NCI-H524 (cell line): ENCODE measurements at places on chromosomes 6 and 20.

DNA sequence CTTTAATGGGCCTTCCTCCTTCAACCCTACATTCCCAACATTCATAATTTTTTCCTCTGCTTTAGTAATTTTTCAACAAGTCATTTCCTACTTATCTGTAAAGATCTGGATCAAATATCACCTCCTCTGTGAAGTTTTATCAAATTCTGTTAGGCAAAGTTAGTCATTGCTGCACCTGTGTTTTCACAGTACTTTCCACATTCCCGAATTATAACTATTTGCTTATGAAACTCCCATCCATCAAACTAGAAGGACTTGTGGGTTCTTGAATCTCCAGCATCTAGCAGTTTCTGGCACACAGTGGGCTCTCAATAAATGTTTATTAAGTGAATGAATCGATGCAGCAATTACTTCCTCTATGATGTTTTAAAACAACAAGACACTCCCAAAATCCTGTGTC lies 257.6 kb downstream of the HDGFL1 start:
- DNase-seq = no peak

DNA sequence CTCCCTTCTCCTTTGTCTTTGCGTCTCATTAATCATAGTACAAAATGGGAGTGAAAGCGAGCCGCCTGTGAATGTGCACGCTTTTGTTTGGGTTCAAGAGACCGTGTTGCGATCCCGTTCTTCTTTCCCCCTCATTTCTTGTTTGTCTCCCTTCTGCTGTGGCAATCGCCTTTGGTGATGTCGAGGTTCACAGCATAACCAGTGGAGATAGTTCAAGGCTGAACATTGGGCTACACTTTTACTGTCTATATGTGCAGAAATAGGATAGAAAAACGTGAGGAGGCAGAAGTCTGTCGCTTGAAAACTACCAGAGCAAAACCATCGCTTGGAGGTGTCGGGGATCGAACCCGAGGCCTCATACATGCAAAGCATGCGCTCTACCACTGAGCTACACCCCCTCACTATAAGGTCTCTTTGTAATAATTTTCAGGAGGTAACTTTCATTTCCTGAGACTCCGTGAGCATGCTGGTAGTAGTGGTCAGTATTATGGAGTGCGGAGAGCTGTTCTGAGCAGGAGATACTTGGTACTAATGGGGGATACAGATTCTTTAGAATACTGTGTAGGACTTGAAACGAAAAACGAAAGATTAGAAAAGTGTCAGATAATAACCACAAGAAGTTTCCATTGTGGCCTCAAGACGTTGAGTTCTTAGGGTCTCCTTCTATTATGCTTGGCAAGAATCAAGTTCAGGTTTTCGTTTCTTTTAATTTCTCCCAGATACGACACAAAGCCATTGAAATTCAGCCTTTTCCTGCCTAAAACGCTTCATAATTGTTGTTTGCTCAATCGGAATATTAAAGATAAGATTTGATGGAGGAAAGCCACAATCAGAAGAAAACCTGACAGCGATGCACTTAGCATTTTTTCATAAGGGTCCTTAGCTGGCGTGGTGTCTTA lies 106.6 kb downstream of the TRIM27 start:
- peak; percentile 43 for DNase-seq

DNA sequence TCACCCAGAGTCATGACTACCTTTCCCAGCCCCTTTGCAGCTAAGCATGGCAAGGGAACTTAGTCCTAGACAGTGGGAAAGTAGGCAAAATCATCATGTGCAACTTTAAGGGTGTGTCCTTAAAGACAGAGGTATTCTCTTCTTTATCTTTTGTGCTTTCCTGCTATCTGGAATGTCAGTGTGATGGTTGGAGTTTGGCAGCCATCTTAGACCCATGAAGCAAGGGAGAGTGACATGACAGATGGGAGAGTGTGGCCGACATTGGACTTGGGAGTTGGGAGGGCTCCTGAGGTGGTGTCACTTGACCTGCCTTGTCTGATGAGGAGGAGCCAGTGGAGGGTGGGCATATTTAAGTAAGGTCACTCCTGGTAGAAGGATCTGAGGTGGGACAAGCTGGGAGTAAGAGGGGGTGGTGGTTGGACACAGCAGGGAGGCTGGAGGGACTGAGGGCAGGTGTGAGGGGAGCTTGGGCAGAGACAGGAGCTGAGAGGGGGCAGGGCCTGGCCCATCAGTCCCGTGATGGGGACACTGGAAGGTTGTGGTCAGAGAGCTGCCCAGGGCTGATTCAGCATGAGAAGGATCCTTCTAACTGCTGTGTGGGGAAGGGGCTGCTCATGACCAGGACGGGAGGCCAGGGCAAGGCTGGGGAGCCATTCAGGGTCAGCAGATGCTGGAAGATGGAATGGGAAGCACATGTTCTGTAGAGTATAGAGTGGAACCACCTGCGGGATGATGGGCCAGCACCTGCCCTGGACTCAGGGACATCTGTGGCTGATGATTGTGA lies 29.5 kb upstream of the SULF2 start:
- no peak for DNase-seq

DNA sequence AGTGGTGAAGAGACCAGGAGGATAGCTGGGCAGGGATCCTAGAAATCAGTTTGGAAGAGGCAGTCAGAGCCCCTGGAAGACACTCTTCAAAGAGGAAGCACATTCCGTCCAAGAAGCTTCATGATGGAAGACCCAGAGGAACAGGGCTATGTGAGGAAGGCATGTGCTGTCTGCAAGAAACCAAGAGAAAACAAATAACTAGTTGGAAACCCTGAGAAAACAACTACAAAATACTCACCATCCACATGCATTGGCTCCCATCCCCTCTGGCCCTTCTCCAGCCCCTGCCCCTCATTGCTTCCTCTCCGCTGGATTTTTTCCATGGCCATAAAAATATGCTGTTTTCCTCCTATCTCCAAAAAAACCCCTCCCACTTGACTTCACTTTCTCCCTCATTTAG lies 40.9 kb upstream of the SMOC2 start:
- no peak for DNase-seq

- DNase-seq = no peak
These were observed 91.1 kb upstream of the PLN start for GRCh38 chr6:118456982-118457381.

DNA sequence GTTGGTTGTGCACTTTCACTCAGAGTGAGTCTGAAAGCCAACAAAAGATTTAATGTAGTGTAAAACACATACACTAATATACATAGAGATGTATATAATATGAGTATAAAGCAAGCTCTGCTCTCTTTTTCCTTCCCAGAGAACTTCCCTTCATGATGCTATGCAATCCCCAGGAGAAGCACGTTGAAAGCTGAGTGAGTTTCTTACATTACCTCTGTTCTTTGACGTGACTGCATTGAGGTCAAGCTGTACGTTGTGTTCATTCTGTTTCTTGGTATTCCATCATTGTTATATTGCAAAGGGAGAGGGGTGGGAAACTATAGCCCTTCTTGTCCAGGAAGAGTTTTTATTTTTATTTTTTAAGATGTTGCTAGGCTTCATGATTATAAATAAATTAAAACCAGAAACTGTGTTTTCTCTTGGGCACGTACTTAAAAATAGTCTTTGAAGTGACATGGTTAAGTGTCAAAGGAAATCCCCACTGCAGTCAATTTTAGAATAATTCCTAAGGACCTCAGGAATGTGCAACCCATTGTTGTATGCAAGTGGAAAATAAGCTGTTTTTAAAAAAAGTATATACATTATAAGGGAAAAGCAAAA lies 651.0 kb downstream of the CD109 start:
- no peak for DNase-seq

- DNase-seq = no peak
These were observed 107.8 kb downstream of the NFATC2 start for GRCh38 chr20:51434580-51435247.

- no peak for DNase-seq
These were observed 176.6 kb downstream of the BCKDHB start for GRCh38 chr6:80282913-80283554.

DNA sequence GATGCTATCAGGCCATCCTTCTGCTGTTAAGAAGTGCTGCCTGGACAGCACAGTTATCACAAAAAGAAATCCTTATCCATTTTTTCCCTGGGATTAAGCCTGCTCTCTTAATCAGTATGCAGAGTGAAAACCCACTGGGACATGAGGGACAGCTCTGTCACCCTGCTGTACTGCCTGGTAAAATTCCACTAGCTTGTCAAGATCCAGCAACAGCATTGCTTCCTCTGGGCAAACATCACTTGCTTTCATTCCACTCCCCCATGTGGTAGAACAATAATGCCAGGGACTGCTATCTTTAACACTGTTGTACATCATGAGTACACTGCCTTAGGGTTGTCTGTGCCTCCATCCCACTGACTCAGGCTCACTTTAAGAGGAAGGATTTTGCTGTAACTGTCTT lies 331.3 kb downstream of the KIF16B start:
- peak; percentile 65 for DNase-seq

DNA sequence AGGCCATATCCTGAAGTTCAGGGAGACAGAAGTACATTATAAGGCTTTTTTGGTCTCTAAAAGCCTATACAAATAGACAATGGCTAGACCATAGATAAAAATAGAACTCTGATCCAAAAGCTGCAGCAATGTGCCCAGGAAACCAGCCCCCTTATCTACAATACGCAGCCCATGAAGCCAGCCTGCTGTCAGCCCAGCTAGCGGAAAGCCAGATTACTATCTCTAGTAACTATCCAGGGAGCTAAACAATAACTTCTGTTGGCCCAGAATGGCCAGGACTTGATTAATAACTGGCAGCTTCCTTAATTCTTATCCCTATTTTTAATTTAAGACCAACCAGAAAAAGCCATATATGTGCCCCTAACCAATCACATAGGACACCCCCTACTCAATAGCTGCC lies 160.4 kb upstream of the SMLR1 start:
- no peak for DNase-seq

DNA sequence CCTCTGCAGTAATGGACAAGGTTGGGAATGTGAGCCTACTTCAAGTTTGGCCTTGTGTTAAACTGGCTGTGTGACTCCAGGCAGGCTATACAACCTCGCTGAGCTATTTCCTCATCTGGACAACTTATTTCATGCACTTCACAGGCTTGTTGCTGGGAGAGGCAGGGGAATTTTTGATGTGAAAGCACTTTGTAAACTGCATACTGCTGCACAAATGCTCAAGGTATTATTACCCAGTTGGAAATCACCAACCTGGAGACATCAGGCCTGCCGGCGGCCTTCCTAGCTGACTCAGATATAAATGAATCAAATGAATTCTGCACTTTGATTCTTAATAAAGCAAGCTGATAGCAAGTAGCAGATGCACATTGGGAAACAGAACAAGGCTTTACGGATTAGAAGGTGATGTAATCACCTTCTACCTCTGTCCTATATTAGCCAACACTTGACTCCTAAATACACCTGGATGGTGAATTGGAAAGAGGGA lies 10.1 kb downstream of the JARID2 start:
- DNase-seq = peak; percentile 37

DNA sequence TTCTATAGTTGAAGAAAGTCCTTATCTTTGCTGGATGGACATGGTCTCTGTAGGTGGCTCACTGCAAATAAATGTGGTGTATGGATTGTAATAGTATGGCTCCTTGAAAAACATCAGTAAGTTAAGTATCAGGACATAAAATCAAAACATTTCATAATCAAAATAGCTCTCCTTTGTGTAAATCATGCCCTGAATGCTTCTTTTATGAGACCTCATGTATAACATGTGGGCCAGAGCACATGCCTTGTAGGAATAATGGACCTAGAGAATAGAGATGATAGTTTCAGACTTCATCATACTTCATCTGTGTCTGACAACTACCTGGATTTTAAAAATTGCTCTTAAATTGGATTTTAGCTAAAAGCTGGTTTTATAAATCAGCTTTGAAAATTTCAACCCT lies 159.9 kb downstream of the ASCC3 start:
- no peak for DNase-seq

- no peak for DNase-seq
These were observed 65.0 kb downstream of the QRSL1 start for GRCh38 chr6:106694343-106694742.

- no peak for DNase-seq
These were observed 15.7 kb downstream of the BRD2 start for GRCh38 chr6:32983964-32984621.

- no peak for DNase-seq
These were observed 279.2 kb downstream of the PTPRK start for GRCh38 chr6:128241216-128241615.

DNA sequence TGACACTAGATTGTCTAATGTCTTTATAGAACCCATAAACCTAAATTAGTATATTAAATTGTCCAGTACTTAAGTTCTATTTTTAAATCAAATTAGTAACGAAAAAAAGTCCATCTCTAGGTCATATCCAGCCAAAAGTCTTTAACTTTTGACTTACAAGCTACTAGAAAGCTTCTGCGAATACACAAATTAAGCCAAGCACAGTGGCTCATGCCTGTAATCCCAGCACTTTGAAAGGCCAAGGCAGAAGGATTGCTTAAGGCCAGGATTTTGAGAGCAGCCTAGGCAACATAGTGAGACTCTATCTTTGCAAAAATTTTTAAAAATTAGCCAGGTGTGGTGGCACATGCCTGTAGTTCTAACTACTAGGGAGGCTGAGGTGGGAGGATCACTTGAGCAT lies 420.4 kb upstream of the PLCB4 start:
- no peak for DNase-seq

DNA sequence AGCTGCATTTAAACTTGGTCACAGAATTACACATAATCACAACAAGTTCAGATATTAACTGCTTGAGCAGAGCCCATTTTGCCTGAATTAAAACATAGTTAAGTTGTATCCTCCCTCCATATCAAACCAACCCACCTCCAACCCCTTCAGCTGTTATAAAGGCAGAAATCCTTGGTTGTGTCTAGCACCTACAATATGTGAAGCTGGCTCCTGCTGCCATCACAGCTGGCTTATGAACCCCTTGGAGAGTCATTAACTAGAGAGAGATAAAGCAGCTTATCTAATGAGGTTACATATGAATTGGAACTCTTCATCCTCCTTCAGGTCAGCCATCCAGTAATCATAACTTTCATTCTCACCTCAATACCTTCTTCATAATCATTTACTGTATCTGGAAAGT lies 101.8 kb downstream of the EPHA7 start:
- peak; percentile 85 for DNase-seq

- no peak for DNase-seq
These were observed 178.4 kb upstream of the SUPT3H start for GRCh38 chr6:45555981-45556771.

- no peak for DNase-seq
These were observed 562.2 kb upstream of the IMPG1 start for GRCh38 chr6:76634695-76635094.

DNA sequence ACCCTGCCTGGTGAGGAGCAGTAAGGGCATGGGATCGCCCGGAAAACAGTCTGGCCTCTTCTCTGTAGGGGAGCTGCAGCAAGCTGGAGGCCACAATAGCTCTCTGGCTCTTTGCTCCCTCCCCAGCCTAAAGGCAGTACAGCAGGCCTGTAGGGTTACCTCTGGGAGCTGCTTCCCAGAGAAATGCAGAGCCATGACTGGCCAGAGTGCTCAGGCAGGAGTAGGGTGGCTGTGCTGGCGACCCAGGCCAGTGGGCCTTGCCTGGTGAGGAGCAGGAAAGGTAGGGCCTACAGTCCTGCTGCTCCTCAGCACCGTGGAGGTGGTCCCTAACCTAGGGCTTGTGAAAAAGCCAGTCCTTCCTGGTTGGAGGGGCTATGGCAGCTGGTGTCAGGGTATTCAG lies 129.9 kb upstream of the CHD6 start:
- DNase-seq = no peak

- DNase-seq = no peak
These were observed 2.4 kb downstream of the C6orf132 start for GRCh38 chr6:42140032-42140431.

- no peak for DNase-seq
These were observed 260.6 kb downstream of the TFAP2A start for GRCh38 chr6:10154251-10154650.
